ENCODE measurements at places on chromosomes 12 and 14.

DNA sequence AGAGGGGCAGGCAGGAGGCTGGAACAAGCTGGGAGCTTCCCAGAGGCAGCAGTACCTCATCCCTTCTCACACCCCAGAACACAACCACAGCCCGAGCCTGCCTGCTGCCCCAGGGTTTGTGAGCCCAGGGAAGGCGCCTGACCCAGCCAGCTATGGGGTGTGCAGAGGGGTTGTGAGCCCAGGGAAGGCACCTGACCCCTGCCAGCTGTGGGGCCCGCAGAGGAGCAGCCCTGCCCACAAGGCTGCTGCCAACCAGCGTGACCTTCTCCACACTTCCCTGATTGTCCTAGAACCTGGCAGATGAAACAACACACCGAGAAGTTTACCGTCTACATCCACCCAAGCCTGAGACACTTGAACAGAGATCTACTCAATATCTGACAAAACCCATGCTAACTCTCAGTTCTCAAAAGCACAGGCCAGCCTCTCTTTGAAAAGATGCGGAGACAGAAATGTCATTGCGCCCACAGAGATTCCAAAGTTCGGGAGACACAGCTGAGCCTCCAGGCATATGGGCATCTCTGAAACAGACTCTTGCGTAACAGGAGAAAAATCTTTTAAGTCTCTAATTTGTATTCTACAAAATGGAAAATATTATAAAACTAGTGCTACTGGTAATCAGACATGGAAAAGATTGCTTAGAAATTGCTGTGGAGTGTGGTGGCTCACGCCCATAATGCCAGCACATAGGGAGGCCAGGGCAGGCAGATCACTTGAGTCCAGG is 47.3 kb downstream of the SFSWAP start:
- DNase-seq = no peak

DNA sequence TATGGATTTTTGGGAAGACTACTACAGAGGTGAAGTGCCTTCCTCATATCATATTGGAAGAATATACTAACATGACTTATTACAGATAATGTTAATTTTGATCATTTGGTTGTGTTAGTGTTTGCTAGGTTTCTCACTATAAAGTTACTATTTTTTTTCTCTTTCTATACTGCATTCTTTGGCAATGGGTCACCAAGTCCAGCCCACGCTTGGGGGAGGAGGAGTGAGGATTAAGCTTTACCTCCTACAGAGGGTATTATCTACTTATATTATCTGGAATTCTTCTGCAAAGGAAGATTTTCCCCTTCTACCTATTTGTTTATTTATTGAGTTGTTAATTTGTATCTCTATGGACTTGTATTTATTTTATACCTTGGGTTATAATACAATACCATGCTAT is 31.5 kb downstream of the SCN8A start:
- peak; percentile 57 for DNase-seq

DNA sequence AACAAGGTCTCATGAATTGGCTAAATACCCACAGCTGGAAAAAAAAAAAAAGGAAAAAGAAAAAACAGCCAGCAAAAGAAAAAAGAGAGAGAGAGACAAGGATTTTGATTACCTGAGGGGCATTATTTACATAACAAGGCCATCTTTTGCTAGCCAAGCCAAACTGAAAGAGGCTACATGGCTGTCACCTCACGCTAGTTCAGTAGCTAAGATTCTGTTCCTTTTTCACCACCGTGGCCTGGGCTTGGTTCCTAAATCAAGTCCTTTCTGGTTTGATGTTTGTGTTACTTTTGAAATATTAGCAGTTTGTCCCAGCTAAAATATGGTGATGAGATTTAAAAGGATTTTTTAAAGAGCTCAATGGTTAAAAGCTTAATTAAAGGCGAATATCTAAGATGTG is 2.0 kb upstream of the SDS start:
- DNase-seq = no peak

GRCh38 chr12:60415351-60415750 is 819.5 kb downstream of the SLC16A7 start:
- DNase-seq = no peak

GRCh38 chr14:100376751-100377171 is 53.6 kb downstream of the SLC25A47 start:
- DNase-seq = peak; percentile 51

GRCh38 chr14:58249611-58250010 is 5.0 kb downstream of the PSMA3 start:
- DNase-seq = no peak

- peak; percentile 14 for DNase-seq
Measured at GRCh38 chr14:54025661-54026060, 69.0 kb upstream of the BMP4 start.

DNA sequence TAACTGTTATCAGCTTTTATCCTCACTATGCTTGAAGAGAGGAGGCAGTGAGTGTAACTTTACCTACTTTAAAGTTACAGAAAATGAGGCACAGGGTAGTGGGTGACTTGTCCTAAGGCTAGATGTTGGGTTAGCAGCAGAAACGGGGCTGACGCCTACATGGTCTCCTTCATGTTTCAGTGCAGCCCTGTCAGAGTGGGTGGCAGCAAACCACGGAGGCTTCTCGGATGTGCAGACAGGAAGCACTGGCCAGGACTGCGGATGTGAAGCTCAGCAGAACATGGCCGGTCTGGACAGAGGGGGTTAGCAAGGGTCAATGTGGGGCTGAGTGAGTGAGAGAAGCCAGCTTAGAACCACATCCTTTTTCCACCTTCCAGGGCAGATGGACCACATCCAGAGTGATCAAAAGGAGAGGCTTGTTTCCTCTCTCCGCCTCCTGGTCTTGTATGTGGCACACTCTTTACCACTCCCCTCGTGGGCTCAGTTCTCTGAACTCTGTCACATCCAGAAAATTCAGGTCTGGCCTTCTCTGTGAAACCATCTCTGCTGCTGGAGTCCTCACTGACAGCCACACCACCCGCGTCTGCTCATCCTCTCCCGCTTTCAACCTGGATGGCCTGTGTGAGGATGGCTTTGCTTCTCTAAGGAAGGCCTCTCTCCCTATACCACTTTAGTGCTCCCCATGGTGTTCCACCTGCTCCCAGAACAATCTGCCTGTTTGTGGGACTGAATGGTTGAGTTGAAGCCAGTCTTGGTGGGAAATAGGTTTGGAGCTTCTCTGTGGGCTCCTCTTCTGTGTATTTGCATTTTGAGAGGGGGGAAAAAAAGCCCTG is 14.1 kb downstream of the SUSD6 start:
- no peak for DNase-seq

GRCh38 chr14:89477391-89477790 is 60.4 kb upstream of the FOXN3 start:
- no peak for DNase-seq

DNA sequence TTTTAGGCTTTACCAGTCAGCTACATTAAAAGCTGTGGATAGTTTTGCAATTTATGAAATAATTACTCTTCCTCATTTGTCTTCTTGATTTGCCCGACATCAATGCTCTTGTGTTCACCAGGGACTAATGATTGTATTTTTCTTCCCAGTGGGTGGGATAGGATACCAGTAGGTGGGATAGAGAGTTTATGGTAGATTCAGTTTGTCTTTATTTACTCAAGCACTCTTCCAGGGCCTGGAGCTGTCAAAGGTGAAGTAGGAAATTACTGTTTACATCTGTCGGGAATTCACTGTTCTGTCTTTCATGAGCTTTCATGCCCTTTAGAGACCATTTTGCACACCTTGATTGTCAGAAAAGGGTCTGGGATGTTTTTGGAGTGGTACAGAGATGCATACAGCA is 36.6 kb downstream of the ETV6 start:
- no peak for DNase-seq

DNA sequence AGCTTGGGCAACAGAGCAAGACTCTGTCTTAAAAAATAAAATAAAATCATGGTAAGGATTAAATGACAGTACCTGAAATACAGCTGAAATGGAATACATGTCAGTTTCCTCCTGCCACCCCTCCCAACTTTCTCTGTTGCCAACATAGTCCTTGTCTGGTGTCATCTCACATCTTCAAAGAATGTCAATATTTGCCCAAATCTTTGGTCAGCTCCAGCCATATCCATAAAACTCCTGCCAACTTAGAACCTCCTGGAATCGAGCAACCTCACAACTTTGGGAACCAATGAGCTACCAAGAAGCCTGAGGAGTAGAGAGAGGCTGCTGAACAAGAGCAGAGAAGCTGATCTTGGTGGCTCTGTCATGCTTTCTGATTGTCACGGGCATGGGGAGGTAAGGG is 10.8 kb upstream of the LRRC10 start:
- no peak for DNase-seq

- DNase-seq = no peak
Measured at GRCh38 chr12:90896821-90897220, 58.2 kb downstream of the CCER1 start.

- DNase-seq = peak; percentile 66
Measured at GRCh38 chr12:48903982-48904411, 21.3 kb downstream of the FKBP11 start.

GRCh38 chr14:68797121-68797670 is 4.3 kb upstream of the ZFP36L1 start:
- no peak for DNase-seq

GRCh38 chr12:29565727-29566126 is 68.2 kb upstream of the OVCH1 start:
- no peak for DNase-seq

DNA sequence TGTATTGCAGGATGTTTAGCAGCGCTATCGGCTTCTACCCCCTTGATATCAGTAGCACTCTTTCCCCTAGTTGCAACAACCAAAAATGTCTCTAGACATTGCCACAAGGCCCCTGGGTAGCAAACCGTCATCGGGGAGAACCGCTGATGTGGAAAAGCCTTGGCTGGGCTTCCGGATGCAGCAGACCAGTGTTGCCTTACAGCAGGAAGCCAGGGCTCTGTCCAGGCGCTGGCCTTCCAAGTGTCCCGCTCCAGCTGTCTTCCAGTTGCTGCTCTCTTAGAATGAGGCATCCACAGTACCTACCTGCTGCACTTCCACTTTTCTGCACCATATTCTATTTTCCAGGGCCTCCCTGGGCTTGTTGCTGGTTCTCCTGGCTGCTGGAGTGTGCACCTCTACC is 22.6 kb upstream of the SLC10A1 start:
- DNase-seq = no peak

DNA sequence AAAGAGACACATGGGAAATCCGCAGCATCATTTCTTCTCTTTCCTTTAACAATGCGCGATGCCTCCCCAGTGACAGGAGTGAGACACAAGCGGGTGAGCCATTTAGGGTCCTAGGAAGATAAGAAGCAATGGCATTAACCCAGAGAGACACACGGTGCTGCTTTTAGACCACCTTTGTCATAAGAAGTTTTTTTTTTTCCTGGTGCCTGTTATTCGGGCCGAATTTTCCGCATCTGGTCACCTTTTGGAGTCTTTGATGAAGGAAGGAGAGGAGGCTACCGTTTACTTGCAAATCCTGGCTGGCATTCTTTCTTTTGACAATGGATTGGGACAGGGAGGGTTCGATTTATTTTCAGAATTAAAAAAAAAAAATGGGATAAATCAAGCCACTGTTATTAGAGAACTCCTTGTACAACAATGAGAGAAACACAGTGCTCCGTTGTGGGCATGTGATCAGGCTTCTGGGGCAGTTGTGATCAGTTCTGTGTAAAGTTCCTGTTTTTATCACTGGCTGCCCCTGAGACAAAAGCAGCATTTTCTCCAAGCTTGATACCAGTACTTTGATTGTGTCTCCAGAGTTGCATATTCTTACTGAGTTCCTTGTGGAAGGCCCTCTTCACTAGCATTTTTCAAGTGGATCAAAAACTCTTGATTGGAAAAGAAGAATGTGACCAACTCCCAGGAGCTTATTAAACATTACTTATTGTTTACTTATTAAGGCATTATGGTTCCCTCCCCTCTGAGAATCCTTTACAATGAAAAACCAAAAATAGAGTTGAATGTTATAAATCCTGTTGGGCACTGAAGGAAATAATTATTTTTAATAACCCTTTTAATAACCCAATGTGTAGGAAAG is 1.1 kb downstream of the DIP2B start:
- peak; percentile 18 for DNase-seq

- no peak for DNase-seq
Measured at GRCh38 chr12:43078976-43079375, 473.0 kb downstream of the ADAMTS20 start.

DNA sequence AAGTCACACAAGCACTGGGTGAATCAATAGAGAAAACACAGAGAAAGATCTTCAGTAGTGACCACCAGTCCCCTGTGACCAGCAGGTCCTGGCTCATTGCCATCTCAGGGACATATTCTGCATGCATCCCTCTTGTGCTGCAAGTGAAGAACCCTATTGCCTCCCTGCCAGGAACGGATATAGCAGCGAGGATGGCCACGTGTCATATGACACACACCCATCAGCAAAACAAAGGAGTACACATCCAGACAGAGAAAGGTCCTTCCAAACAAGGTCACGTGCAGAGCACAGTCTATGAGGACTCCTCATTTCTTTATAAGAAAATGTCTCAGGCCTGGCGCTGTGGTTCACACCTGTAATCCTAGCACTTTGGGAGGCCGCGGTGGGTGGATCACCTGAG is 638.4 kb downstream of the FLRT2 start:
- no peak for DNase-seq

DNA sequence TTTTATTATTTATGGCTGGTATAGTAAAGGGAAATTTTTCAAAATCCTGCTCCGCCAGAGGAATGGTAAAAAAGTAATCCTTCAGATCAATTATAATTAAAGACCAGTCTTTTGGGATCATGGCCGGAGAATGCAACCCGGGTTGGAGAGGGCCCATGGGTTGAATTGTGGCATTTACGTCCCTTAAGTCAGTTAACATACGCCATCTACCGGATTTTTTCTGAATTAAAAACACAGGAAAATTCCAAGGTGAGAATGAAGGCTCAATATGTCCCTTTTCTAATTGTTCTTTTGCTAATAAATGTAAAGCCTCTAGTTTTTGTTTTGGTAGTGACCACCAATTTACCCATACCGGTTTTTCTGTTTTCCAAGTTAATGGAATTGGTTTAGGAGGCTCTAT is 602.8 kb downstream of the ALG10 start:
- peak; percentile 28 for DNase-seq

GRCh38 chr12:10366875-10367274 is 23.0 kb downstream of the KLRK1 start:
- no peak for DNase-seq

Measured in GM03348 (cell line).